Femur (tissue), 1 donor: ENCODE measurements at places on chromosomes 3 and 15.

DNA sequence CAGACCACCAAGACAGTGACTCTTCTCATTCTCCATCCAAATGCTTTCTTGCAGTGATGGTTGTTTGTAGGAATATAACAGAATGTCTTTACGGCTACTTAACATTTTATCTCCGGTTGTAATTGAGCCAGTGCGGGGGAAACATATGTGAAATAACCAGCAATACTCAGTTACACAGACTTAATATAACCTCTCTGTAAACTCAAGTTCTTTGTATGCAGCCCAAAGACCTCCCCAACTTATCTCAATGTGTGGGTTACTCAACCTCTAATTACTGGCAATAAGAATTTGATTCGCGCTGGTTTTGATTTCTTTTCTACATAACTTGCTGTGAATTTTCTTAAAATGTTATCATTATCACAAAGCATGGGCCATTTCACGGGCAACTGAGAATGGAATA, 250.6 kb downstream of the TAFA4 start:
- no peak for DNase-seq

DNA sequence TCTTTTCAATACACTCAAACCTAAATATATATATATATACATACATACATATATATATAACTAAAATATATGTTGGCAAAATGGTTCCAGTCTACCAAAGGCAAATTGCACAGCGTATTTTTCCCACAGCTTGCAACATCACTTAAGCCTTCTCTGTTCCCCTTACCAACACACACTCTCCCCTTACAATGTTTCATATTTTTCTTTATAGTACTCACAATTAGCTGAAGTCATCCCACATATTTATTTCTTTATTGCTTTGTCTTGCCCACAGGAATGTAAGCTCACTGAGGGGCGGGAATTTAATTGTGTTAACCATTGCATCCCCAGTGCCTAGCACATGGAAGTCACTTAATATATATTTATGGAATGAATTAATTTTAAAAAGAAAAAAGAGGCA, 288.3 kb downstream of the ULK4 start:
- no peak for DNase-seq

GRCh38 chr3:147341727-147342126, 64.6 kb downstream of the ZIC4 start:
- no peak for DNase-seq

DNA sequence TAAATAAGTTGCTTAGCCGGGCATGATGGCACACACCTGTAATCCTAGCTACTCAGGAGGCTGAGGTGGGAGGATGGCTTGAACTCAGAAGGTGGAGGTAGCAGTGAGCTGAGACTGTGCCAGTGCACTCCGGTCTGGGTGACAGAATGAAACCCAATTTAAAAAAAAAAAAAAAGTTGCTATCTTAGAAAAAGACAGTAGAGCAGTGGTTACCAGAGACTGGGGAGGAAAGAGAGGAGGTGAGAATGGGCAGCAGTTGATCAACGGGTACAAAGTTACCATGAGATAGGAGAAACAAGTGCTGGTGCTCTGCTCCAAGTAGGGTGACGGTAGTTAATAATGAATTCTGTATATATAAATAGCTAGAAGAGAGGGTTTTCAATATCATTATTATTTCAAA, 821 bp upstream of the CCR2 start:
- no peak for DNase-seq

- no peak for DNase-seq
Observed at GRCh38 chr15:57377478-57377847, 1.2 kb downstream of the CGNL1 start.

DNA sequence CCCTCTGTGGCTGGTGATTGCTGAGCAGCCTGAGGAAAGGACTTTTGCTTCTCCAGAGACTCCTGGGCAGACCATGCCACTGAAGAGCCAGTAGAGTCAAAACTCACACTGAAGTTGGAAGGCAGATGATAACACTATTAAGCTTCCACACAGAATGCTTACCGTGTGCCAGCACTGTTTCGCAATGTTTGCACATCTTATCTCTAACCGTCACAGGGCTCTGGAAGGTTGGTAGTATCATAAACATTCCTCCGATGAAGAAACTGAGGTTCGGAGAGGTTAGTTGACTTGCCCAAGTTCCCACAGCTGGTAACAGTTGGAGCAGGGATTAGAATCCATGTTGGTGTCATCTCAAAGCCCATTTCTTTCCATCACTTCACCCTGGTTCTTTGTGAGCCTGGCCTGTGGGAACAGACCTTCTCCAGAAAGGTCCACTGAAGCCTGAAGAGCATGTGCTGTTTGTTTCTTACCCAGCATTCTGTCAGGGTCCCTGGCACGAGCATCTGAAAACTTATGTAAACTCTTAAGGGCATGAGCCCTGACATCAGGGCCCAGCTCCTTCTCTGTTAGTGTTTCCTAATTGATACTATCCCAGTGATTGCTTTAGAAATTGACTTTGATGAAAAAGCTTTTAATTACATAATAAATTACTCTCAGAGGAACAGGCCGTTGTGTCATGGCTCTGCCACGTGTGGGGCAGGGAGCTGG, 77.0 kb upstream of the PRR23C start:
- DNase-seq, result no peak

DNA sequence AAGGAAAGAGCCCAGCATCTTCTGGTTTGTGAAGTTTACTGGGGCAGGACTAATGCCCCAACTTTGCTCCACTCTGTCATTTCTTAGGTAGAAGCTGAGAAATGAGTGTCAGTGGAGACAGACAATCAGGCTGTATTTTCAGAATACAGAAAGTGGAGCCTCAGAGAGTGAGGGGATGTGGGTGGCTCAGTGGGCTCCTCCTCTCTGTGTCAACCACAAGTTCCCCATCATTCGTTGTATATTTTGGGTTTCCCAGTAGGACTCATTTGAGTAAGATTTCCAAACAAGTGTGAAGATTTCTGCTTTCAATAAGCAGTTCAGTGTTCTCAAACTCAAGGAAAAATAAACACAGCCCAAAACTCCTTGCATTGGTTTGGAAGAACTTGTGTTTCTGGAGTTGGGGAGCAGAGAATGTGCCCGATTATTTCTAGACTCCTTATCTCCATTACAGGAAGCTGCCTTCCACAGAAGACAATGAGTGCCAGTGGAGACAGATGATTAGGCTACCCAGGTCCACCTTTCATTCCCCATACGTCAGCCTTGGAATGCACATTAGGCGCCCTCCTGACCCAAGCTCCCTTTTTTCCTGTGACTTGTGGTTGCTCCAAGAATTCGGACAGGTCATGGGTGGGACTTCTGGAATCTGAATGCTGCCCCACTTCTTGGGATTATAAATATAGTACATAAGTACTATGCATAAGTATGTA, 792.1 kb upstream of the LMCD1 start:
- DNase-seq, result no peak

DNA sequence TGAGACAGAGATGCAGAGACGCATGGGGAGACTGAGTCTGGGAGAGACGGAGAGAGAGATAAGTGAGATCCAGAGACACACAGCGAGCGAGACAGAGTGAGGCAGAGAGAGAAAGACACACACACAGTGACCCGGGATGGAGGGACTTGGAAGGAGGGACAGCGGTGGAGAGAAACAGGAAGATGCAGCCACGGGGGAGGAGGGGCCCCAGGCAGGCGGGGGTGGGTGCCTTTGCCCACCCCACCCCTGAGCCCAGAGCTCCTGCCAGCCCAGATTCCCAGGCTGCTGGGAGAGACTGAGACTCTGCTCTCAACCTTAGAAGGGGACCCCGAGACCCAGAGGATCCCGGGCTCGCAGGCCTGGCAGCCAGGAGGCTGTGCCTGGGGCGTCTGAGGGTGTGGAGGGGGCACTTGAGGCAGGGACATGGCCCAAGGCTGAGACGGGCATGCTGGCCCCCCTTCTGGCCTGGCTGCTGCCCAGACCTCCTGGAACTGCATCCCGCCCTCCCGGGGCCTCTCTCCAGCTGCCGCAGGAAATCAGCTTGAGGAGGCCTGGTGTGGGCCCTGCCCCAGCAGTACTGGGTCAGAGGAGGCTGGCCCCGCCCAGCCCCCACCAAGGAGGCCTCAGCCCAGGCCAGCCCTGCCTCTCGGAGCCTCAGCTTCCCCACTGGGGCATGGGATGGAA, 18.1 kb downstream of the H1-8 start:
- DNase-seq, result peak; percentile 92

DNA sequence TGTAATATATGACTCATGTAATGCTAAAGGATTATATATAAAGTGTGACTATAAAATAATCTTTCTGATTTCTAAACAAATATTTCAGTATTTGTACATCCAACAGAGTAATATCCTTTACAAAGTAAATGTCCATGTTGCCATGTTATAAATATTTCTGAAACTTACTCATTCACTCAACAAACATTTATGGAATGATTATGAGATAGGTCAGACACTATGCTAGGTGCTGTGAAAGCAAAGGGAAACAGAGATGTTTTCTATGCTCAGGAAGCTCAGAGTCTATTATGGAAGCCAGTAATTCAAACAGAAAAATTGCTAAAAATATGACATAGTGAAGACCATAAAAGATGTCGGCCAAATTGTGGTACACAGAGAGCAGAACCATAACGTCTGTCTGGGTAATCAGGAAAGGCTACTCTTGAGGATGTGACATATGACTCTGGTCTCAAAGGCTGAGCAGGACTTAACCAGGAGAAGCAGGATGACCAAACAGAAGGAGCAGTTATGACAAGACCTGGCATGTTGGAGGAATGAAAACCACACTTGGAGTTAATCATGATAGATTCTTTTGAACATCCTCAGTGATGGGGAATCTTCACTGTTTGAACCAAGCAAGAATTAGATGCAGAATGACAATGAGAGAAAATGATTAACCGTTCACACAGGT, 39.0 kb upstream of the MYO5C start:
- no peak for DNase-seq

DNA sequence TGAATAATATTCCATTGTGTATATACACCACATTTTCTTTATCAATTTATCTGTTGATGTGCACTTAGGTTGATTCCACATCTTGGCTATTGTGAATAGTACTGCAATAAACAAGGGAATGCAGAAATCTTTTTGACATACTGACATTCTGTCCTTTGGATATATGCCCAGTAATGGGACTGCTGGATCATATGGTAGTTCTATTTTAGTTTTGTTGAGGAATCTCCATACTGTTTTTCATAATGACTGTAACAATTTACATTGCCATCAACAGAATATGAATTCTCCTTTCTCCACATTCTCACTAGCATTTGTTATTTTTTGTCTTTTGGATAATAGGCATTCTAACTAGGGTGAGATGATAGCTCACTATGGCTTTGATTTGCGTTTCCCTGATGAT, 174.7 kb downstream of the IGSF11 start:
- DNase-seq, result no peak

- DNase-seq, result no peak
Observed at GRCh38 chr3:152385761-152386160, 117.0 kb downstream of the MBNL1 start.

- DNase-seq, result no peak
Observed at GRCh38 chr3:16370872-16371740, 106.1 kb downstream of the OXNAD1 start.

GRCh38 chr3:177050501-177051237, 146.6 kb downstream of the TBL1XR1 start:
- no peak for DNase-seq

DNA sequence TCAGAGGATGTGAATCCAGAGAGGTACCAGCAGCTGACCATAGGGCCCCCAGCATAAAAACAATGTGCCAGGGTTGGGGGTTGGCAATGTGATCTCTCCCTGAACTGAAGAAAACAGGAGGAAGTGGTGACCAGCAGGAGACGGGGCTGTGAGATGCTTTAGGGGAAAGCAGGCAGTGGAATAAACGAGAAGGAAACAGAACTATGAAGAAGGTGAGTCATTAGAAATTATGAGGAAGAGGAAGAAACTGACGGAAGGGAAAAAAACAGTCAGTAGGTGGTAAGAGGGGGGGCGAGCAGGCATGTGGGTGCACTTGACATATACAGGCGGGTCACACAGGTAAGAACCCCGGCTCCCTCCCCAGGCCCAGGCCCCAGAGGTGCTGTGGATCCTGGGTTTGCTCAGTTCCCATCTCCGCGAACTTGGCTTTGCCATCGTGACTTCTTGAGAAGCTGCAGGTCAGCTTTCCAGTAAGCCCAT, 42.2 kb upstream of the B3GNT5 start:
- DNase-seq, result peak; percentile 32

GRCh38 chr15:50277370-50277769, 11.8 kb upstream of the HDC start:
- DNase-seq, result no peak

- peak; percentile 68 for DNase-seq
Observed at GRCh38 chr15:99729920-99730319, 3.3 kb downstream of the LYSMD4 start.

- peak; percentile 82 for DNase-seq
Observed at GRCh38 chr3:13009132-13009945, 63.9 kb downstream of the IQSEC1 start.

GRCh38 chr3:132231633-132232032, 85.6 kb upstream of the ACP3 start:
- DNase-seq, result no peak

DNA sequence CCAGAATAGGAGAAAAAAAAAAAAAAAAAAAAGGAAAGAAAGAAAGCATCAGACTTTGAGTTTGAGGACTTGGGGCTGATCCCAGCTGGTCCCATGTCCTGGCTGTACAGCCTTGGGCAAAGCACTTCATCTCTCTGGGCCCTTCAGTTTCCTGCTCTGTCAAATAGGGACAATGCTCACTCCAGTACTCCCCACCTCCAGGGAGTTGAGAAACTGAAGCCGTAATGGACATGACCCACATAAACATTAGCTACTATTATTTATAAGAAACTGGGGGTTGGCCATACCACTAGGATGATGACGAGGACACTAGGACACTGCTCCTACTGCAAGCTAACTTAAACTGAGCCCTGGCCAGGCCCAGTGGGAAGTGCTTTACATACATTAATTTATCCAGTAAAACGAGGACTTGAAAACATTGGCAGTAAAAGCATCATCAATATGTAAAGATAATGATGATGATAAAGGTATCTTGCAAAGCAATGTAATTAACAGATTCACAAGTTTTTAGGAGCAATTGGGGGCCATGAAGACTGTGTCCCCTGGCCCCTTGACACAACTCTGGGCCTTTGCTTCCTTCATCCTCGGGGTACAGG, 22.9 kb upstream of the SMAD6 start:
- DNase-seq, result no peak

GRCh38 chr15:69643476-69643875, 190.9 kb downstream of the RPLP1 start:
- no peak for DNase-seq

DNA sequence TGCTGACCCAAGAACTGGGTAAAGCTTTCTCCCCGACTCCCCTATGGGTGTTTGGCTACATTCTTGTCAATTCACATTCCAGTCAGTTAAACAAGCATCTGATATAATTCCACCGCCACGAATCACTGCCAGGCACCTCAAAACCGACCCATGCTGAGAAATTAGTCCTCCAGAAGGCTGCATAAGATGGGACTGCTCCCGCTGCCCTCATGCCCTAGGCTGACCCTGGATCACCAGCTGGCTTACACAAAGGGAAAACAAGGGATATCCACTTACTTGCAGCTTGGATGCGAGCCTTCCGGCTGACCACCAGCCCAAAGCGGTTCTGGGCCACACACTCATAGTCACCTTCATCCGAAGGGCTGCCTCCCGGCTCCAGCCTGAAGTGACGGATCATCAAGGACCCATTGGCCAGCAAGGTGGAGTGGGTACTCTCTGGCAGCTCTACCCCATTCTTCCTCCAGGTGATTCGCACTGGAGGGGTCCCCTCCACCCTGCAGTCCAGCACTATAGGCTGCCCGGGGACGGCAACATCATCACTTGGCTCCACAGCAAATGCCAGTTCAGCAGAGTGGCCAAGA, 2.9 kb downstream of the IGDCC3 start:
- no peak for DNase-seq

- DNase-seq, result no peak
Observed at GRCh38 chr3:114739627-114740026, 407.5 kb downstream of the ZBTB20 start.

- DNase-seq, result no peak
Observed at GRCh38 chr3:49812916-49813496, 747 bp downstream of the UBA7 start.
